ENCODE measurements at places on chromosomes 3 and 15.

DNA sequence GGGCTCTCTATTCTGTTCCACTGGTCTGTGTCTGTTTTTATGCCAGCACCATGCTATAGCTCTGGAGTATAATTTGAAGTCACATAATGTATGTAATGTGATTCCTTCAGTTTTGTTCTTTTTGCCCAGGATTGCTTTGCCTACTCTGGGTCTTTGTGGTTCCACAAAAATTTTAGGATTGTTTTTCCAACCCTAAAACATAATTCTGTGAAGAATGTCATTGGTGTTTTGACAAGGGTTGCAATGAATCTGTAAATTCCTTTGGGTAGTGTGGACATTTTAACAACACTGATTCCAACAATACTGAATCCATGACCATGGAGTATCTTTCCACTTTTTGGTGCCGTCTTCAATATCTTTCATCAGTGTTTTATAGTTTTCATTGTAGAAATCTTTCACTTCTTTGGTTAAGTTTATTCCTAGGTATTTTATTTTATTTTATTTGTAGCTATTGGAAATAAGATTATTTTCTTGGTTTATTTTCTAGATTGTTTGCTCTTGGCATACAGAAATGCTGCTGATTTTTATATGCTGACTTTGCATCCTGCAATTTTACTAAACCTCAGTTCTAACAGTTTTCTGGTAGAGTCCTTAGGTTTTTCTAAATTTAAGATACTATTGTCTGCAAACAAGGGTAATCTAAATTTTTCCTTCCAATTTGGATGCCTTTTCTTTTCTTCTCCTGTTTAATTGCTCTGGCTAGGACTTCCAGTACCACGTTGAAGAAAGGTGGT lies 29.7 kb downstream of the TJP1 start:
- no peak for DNase-seq

DNA sequence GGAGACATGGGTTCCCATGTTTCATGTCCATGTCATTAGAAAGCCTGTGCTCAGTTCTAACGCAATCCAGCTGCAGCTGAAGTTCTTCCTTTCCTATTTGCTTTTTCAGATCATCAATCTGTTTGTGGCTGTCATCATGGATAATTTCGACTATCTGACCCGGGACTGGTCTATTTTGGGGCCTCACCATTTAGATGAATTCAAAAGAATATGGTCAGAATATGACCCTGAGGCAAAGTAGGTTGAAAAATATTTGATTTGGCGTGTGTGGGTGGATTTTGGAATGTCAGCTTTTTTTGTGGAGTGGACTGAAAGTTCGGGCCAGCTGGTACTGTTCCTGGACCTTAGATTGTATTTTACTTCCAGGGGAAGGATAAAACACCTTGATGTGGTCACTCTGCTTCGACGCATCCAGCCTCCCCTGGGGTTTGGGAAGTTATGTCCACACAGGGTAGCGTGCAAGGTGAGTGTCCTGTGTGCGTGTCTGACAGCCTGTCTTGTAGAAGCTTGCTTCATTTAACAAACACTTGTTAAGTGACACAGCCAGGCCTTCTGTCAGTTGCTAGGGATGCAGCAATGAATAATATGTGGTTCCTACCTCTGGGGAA lies 69.6 kb downstream of the CHDH start:
- peak; percentile 37 for DNase-seq

GRCh38 chr3:60867200-60867599 lies 384.1 kb downstream of the FHIT start:
- DNase-seq: no peak

GRCh38 chr3:40623567-40623966 lies 98.8 kb downstream of the ZNF621 start:
- DNase-seq: peak; percentile 93

- DNase-seq: no peak
Measured at GRCh38 chr3:79618883-79619282, 148.9 kb downstream of the ROBO1 start.

DNA sequence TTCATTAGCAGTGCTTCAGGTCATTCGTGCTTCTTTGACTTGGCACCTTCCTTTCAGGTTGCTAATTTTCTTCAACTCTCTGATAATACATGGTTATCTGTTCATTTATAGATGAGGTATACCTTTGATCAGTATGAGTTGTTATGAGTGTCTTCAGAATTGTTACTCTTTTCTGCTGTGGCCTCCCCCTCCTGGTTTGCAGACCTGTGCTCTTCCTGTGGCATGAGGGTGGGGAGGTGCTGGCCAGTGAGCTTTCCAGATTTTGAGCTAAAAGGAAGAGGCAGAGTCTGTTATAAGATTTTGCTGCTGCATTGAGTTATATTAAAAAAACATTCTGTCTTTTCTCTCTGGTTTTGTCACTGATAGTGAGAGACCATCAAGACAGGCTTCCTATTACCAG lies 30.8 kb upstream of the GOLGA6L9 start:
- no peak for DNase-seq

DNA sequence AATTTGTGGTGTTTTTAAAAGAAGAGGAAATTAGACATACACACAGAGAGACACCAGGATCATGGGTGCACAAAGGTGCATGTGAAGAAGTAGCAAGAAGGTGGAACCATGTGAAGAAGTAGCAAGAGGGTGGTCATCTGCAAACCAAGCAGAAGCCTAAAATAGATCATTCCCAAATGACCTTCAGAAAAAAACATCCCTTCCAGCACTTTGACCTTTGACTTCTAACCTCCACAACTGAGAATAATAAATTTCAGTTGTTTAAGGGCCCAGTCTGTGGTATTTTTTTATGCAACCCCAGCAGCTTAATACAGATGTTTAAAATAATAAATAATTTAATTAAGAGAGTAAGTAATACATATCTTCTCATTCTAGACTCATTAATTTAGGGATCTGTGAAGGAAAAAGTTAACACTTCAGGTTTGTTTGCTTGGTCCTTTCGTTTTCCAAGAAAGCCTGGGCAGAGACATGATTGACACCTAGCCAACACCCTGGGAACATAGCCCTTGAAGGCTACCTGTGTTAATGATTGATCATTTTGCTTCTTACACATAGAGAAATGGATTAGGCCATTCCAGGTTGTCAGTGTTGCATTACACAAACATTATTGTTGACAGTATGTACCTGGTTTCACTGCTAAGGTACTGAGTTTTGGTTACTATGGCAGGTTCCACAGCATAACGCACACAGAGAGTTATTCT lies 1331.2 kb upstream of the GBE1 start:
- DNase-seq: no peak

GRCh38 chr15:80773792-80774352 lies 5.3 kb upstream of the CEMIP start:
- no peak for DNase-seq

DNA sequence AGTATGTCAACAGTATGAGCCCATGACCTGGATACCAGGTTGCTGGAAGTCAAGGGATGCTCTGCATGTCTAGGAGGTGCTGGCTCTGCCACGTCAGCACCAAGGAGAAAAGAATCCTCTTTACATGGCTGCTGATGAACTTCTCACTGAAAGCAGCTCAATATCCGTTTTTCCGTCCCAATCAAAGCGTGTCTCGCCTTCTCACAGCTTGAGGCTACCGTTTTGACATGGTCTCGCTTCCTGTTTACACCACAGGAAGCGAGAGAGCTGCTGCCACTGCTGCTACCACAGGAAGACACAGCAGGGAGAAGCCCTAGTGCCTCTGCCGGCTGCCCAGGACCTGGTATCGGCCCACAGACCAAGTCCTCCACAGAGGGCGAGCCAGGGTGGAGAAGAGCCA lies 27.3 kb downstream of the STARD5 start:
- peak; percentile 19 for DNase-seq

DNA sequence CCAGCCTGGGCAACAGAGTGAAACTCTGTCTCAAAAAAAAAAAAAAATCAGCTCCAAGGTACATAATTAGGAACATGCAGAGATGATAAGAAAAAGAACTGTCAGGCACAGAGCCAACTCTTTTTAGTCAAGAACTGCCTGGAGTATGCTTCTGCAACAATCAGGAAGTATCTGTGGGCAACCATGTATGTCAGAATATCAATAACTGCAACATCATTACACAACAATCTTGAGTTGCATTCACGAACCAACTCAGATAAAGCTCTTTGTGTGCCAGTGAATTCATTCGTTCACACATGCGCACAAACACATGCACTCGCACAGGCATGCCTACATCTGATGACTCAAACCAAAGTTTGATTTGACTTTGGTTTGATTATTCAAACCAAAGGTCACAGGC lies 32.1 kb downstream of the EFHB start:
- DNase-seq: no peak

DNA sequence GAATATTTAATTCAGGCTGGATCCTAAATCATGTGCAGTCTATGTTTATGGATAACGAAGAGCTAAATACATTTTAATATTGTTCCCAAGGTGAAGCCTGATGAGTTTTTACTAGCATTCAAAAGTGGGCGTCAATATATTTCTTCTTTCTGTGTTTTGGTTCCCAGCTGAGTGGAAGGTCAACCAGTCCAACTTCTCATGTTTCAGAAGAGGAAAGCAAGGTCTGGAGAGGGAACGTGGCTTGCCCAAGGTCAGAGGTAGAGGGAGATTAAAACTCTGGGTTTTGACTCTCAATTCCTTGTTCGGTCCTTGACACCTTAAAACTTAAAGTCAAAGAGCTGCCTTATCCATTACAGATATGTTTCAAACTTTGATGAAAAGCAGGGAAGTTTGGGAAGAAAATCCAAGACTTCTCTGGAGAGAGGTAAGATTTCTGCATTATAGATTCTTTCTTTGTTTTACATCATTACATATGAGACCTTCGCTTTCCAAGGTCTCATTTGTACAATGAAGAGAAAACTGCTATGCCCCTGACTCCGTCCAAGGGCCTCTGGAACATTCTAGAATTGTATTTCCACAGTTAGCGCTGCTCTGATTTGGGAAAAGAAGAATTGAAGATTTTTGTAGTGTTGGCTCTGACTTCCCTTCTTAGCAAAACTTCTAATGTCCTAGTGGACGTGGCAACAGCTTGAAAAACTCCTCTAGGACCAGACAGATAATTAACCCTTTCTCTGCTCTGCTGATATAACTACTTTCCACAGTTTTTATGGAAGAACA lies 57.7 kb upstream of the HES1 start:
- DNase-seq: no peak

GRCh38 chr3:76131396-76132153 lies 346.2 kb upstream of the ZNF717 start:
- peak; percentile 47 for DNase-seq

DNA sequence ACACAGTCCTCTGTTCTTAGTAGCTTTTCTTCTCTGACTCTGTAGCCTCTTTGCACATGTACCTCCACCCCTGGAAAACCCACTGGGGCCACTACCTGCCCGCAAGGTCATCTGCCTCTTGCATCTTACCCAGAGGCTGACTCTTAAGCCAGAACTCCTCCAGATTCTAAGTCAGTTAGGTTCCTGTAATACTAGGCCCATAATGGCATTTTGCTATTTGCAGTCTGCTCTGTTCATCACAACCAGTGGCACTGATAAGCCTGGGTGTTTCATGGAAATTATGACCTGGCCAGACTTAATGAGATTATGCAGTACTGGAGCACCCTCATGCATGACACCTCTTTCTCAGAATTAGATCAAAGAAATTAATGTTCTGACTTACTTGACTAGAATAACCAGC lies 31.7 kb upstream of the ATG7 start:
- DNase-seq: no peak

DNA sequence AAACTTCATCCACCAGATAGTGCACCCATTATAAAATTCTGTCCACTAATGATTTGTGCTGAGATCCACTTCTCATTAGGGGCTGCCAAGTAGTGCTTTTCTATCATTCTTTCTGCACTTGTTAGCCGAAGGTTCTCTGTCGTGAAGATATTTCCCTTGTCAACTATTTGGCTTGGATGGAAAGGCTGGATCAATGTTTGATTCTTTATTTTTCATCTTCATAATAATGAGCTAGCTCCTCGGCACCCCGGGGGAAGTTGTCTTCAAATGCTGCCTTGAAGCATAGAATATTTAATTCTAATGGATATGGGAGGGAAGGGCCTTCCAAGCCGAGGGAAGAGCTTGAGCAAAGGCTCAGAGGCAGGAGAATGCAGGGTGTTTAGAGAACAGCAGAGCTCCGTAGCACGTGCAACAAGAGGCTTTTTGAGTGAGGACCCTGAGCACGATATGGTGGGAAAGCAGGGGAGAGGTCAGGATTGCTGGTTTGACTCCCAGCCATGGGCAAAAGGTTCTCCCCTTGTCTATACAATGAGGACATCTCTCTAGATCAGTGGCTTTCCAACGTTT lies 16.3 kb upstream of the MUC20 start:
- no peak for DNase-seq

All from RPMI7951 (cell line).